ENCODE measurements at places on chromosomes 3 and 15.

- DNase-seq: no peak
Observed at GRCh38 chr3:43638594-43639447, 17.0 kb upstream of the ANO10 start.

DNA sequence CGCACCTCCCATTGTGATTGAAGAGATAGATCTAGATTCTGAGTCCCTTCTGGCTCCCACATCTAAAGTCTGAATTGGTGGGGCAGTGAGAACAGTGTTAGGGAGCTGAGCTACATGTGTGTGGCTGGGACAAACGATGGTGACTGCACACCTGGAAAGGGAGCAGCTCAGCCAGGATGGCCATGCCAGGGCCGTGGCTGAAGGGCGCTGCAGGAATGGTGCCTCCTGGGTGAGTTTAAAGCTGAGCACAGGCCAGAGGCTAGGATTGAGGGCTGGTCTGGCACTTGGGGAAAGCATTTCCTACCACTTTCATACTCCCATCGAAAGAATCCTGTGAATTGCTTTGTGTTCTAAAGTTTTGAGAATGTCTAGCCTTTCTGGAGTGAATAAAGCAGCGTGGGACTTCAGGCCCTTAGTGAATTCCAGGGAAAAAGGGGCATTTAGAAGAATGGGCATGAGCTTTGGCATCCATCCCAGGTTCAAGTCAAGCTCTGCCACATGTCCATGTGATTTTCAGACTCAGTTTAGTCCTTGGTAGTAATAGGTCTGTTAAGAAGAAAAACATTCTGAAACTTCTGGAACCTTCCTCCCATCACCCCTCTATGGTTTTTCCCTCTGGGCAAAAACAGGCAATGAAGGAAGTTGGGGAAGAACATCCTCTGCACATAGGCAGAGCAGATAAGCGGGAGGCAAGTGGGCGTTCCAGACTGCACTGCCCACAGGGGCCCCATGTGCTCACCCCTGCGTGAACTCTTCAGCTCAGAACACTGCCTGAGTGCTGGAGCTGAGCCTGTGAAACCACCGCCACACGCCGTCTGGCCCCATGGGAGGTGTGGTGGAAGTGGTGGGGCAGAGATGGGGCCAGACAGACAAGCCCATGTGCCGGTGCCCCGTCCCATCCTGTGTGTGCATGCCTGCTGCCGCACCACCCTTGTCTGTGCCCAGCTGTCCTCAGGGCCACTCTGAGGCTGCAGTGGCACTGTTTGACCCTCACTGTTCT is 12.9 kb upstream of the CPNE9 start:
- DNase-seq: peak; percentile 45

- no peak for DNase-seq
Observed at GRCh38 chr3:122033023-122033422, 11.0 kb upstream of the ILDR1 start.

DNA sequence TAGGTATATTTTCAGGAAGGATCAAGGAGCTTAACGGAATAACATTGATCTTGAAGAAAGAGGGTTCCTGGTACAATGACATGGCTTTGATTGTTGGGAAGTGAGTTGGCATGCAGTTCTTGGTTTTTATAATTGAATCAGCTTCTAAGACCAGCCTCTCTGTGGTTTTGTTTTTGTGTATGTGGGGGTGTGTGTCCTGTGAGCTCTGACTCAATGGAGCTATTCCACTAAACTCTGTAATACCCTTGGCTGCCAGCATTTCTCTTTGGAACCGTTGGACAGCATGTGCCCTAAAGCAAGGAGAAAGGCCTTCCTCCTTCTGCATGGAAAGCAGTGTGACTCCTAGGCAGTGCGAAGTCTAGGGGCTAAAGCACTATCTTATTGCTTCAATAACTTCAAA is 124.8 kb downstream of the EDEM1 start:
- DNase-seq: no peak

- no peak for DNase-seq
Observed at GRCh38 chr3:149384911-149385321, 7.5 kb upstream of the TM4SF1 start.

DNA sequence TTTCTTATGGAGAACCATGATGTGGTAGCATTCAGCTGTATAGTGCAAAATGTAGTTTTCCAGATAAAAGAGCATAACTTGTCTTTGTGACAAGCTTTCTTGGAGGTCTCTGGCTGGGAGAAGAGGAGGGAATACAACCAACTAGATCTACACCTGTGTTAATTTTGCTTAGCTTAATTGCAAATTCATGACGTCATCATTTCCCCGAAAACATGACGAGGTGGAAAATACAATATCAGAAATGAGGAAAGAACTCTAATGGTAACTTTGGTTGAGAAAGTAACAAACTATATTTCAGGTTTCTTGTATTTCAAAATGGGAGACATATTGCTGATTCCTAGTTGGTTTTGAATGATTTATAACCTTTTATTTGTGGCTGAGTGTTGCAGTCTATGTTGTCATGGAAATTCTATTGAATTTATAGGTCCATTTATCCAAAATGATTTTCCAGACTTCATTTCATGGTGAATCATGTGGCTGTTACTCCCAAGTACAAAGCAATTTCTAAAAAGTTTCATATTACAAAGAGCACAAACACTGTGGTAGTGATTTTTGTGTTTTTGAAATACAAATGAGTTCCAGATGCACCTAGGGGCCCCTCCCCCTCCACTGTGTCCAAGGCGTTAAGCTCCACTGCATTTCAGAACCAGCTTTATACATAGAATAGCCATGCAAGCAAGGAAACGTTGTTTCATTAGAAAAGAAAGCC is 307.2 kb downstream of the FEZF2 start:
- no peak for DNase-seq

DNA sequence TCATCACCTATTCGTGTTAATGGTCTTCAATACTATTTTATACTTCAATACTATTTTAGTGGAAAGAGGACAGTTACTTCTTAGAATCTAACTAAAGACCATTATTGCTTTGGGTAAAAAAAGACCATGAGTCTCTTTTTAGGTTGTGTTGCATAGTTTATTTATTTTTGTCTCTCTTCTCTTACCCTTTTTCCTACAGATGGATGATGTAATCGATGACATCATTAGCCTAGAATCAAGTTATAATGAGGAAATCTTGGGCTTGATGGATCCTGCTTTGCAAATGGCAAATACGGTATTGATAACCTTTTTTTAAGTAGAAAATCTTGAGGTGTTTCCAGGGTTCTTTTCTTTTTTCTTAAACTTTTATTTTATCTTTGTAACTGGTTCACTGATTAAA is 58.5 kb upstream of the SAMMSON start:
- no peak for DNase-seq

DNA sequence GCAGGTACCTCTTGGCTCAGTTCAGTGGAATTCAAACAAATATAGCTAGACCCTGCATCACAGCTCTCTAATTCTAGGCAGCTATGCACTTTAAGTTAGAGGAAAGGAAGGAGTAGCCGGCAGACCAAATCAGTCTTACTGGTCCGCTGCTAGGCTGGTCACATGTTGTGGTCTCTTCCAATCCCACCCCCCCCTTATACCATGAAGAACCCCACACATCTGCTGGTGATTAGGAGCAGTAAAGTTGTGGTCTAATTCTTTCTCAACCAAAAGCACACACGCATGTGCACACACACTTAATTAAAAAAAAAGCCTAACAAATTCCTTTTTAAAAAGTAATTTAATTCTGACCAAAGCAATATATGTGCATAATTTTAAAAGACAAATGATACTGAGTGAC is 16.7 kb upstream of the SH3GL3 start:
- DNase-seq: no peak

- no peak for DNase-seq
Observed at GRCh38 chr3:106029954-106030626, 161.3 kb upstream of the CBLB start.

- DNase-seq: no peak
Observed at GRCh38 chr15:29835301-29835700, 13.0 kb upstream of the TJP1 start.

DNA sequence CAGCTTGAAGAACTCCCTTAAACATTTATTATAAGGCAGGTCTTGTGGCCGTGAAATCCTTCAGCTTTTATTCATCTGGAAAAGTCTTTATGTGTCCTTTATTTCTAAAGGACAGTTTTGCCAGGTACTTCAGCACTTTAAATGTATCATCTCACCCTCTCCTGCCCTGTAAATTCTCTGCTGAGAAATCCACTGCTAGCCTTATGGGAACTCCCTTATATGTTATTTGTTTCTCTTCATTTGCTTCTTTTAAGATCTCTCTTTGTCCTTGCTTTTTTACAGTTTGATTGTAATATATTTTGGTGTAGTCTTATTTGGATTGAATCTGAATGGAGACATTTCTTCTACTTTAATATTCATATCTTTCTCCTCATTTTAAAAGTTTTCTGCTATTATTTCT is 86.7 kb upstream of the RBMS3 start:
- DNase-seq: no peak

DNA sequence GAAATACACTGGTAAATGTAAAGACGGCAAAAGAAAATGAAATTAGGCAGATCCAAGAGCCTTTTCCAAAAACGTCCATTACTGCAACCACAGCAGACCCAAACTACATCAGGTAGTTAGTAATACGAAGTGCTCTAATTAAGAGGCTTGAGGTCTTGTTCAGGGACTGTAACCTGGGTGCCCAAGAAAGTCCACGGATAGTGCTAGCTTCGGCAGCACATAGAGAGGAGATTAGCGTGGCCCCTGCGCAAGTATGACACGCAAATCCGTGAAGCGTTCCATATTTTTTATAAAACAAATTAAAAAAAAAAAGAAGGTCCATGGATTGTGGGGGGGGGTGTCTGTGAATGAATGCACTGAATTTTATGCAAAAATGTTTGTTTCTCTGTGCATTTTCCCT is 1.4 kb downstream of the COPB2 start:
- no peak for DNase-seq

DNA sequence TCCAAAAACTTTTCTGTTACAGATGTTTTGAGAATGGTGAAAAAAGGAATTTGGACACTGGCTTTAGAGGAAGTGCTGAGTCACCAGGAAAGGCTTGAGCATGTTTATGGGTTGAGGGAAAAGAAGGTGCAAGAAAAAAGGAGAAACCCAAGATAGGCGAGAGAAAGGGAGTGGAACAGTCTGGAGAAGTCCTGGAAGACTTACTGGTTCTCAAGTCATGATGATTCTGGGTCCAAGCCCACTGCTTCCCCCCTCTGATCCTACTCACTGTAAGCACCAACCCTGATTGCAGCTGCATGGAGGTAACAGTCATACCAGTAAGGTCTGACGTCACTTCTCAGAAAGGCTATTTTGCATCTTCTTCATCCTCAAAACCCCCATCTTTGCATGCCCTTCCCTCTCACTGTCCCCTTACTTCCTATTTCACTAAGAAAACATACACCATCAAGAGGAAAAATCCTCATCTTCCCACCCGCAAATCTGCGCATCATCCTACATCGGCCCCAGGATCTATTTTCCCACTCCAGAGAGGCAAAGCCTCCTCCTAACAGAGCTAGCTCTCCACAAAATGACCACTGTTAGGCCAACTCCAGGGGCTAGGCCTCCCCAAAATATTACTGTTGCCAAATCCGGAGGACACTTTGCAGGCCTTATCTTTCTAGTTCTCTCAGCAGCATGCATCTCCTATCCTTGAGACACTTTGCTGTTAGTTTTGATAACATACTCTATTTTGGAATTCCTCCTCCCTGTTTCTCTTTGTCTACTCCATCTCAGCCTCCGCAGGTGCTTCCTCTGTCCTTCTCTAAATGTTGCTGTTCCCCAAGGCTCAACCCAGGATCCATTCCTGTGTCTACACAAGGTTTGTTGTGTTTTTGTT is 3.2 kb upstream of the ATP13A3 start:
- peak; percentile 50 for DNase-seq

DNA sequence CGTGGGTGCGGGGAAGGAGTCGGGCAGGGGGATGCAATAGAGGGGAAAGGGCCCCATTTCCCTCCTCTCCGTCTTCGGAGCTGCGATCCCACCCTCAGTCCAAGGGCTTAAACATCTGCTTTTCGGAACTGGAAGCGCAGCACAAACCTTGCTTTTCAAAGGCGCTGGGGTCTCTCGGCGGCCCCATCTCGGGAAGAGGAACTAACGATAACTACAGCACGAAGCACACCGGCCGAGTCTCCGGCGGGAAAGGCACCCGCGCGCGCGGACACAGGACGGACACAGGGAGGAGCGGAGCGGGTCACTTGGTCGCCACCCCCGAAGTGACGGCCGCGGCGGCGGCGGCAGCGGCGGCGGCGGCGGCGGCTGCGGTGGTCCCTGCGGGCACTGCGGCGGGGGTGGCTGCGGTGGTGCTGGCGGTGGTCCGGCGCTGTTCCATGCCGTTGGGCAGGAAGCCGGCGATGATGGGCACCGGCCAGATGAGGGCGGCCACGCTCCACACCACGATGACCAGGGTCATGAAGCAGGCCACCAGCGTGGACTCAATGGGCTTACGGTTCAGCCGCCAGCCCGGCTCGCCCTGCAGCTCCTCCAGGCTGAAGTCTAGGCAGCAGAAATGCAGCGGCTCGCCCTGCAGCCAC is 1.1 kb downstream of the TMEM158 start:
- peak; percentile 24 for DNase-seq

GRCh38 chr3:125078951-125079674 is 23.3 kb upstream of the HEG1 start:
- no peak for DNase-seq

DNA sequence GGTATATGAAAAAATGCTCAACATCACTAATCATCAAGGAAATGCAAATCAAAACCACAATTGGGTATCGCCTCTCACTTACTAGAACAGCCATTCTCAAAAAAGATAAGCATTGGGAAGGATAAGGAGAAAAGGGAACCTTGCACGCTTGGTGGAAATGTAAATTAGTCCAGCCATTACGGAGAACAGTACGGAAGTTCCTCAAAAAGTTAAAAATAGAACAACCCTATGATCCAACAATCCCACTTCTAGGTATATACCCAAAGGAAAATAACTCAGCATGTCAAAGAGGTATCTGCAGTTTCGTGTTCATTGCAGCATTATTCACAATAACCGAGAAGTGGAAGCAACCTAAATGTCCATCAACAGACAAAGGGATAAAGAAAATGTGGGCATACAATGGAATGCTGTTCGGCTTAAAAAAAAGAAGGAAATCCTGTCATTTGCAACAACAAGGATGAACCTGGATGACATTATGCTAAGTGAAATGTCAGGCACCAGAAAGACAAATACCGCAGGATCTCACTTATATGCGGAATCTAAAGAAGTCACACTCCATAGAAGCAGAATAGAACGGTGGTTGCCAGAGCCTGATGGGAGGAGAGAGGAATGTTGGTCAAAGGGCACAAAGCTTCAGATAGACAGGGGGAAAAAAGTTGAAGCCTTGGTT is 11.7 kb upstream of the CMTM7 start:
- DNase-seq: no peak

GRCh38 chr3:145017959-145018358 is 1046.3 kb downstream of the DIPK2A start:
- no peak for DNase-seq

DNA sequence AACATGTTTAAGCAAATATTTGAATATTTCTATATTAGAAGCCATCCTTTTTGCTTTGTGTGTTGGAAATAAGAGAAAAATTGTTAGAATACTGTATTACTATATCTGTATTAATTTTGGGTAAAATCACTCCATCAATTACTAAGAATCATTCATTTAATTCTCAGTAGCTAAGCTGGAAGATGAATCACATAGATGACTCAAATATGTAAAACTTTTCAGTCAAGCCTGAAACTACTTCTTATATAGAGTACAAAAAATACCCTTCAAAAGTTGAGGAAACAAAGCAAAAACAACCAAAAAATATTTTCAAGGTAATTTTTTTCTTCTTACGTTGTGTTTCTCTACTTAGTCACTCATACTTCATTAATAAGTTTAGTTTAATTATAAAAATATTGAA is 205.7 kb upstream of the ROBO1 start:
- DNase-seq: no peak

- no peak for DNase-seq
Observed at GRCh38 chr3:32215185-32215584, 23.3 kb upstream of the CMTM8 start.

Data from naive B cell (primary cell).